ENCODE measurements at places on chromosomes 16 and 17. TPM values are rescaled to one million over a fixed set of nuclear protein-coding genes. Genes with fewer than 3 reads are reported as not detected.
A peak's percentile ranks its signal among the peaks of the same experiment; 100 is the strongest.

YPEL2 gene
- 3.4 TPM for total RNA-seq

DNA sequence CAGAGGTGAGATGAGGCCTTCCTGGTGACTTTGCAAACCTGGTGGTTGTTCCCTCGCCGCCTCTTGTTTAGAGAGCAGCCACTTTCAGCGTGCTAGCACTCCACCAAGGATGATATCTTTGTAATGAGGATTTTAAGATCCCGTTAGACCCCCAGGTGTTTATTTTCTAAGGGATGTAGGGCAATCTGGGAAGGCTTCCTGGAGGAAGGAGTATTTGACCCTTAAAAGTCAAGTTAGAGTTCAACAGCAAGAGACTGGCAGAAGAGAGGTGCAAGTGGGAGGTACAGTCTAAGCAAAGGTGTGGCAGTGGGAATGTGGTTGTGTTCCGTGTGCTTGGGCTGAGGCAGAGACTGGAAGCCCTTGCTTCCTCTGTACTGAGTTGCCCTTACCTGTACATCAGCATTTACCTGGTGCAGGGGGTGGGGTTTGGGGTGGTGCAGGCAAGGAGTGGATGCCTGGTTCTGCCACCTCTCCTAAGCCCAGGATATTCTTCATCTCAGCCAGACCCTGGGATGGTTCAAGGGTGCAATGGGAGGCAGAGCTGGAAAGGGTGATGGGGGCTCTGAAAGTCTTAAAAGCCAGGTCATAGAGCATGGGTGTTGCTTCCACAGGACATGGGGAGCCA lies 83.6 kb downstream of the SDR42E1 start:
- no peak for DNase-seq

- DNase-seq: peak; percentile 41
These were observed 1.5 kb downstream of the SLC38A8 start for GRCh38 chr16:84040823-84041820.

- DNase-seq: no peak
These were observed 967 bp upstream of the CDH15 start for GRCh38 chr16:89170346-89171215.

- DNase-seq: no peak
These were observed 313.4 kb downstream of the HAPSTR1 start for GRCh38 chr16:9404811-9405210.

DNA sequence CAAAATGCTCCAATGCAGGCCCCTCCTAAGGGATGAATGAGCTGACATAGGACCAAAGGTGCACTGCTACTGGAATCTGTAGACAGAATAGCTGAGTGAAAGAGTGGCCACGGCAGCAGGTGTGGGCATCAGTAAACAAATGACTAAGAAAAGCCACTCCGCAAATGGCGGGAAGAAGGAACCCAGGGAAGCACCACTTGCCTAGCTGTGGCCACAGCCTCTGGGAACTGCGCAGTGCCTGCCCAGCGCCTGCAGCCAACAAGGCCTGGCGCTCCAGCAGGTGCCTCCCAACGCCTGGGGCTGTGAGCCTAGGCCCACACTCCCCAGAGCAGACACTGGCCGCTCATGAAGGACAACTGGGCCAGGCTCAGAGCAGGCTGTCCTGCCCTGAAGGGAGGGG lies 11.8 kb downstream of the PEMT start:
- DNase-seq: no peak

- peak; percentile 33 for DNase-seq
These were observed 20.5 kb downstream of the MPHOSPH6 start for GRCh38 chr16:82149536-82149935.

FBXL16 gene
- 0.56 TPM for total RNA-seq

DNA sequence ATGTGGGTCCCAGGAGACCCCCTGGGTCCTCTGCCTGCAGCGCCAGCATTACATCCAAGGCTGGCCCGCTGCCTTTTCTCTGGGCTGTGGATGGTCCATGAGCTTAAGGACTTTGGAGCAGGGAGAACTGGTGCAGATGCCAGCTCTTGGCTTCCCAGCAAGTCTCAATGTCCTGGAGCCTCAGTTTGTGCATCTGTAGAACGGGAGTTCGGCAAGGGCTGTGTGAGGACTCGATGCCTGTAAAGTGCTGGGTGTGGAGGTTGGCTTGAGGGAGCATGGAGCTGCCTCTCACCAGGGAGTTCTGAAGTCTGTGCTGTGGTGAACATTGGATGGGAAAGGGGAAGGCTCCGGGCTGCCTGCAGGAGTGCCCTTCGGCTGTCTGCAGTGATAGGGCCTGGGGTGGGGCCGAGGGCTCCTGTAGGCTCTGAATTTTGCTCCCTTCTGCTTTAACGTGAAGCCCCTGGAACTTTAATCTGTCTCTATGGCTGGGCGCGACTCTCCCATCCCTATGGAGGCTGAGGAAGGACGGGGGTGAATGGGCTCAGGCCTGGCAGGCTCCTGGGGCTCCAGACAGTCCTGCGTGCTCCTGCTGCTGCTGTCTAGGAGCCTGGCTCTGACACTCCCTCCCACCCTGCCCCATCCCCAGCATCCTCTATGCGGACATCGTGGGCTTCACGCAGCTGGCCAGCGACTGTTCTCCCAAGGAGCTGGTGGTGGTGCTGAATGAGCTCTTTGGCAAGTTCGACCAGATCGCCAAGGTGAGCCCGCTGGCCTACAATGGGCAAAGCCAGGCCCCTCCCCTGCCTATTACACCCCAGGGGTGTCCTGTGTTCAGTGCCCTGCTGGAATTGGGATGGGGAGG lies 27.9 kb downstream of the ADCY7 start:
- DNase-seq: no peak

KIF2B gene
- not detected for total RNA-seq

DNA sequence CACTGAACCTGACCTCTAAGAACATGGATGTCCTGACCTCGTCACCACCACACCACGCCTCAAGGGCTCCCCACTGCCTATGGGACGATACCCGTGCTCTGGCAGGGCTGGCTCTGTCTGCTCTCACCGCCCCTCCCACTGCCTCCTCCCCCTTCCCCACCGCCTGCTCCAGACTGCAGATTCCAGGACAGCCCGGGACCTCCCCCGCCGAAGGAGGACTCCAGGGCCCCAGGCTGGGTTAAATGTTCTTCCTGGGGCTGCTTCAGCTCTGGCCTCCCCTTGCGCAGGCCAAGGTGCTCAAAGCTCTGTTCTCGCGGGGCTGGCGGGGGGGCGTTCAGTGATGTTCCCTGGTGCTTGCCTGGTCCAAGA lies 3.1 kb downstream of the NPW start:
- peak; percentile 26 for DNase-seq

Measured in IMR-90 (cell line).